ENCODE measurements at places on chromosomes 3 and 15. TPM values are rescaled to one million over a fixed set of nuclear protein-coding genes. Genes with fewer than 3 reads are reported as not detected.

SPATA12 gene
- total RNA-seq: not detected

MEGF11 gene
- not detected for total RNA-seq

SLC6A20 gene
- not detected for total RNA-seq

CEP97 gene
- total RNA-seq: 10.1 TPM

TIMP4 gene
- 12.0 TPM for total RNA-seq
